ENCODE measurements at places on chromosomes 6 and 20.

- no peak for DNase-seq
Observed at GRCh38 chr20:50845566-50846215, 50.8 kb downstream of the BCAS4 start.

GRCh38 chr6:72551470-72551869, 70.4 kb upstream of the KCNQ5 start:
- DNase-seq: no peak

DNA sequence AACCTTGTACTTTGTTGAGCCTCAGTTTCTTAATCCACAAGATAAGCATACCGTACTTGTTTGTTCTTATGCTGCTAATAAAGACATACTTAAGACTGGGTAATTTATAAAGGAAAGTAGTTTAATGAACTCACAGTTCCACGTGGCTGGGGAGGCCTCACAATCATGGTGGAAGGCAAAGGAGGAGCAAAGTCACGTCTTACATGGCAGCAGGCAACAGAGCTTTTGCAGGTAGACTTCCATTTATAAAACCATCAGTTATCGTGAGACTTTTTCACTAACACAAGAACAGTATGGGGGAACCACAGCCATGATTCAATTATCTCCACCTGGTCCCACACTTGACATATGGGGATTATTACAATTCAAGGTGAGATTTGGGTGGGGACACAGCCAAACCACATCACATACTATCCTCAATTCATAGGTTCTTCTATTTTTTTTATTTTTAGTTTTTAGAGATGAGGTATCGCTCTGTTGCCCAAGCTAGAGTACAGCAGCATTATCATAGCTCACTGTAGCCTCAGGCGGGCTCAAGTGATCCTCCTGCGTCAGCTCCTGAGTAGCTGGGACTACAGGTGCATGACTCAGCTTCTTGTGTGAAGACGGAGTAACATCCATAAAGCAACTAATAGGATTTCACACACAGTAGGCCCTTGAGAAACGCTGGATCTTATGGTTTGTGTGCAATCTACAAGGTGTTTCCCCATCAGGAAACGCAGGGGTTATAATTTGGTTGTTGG, 76.7 kb upstream of the IYD start:
- DNase-seq: no peak

- DNase-seq: no peak
Observed at GRCh38 chr6:81985191-81985590, 232.7 kb upstream of the TENT5A start.

DNA sequence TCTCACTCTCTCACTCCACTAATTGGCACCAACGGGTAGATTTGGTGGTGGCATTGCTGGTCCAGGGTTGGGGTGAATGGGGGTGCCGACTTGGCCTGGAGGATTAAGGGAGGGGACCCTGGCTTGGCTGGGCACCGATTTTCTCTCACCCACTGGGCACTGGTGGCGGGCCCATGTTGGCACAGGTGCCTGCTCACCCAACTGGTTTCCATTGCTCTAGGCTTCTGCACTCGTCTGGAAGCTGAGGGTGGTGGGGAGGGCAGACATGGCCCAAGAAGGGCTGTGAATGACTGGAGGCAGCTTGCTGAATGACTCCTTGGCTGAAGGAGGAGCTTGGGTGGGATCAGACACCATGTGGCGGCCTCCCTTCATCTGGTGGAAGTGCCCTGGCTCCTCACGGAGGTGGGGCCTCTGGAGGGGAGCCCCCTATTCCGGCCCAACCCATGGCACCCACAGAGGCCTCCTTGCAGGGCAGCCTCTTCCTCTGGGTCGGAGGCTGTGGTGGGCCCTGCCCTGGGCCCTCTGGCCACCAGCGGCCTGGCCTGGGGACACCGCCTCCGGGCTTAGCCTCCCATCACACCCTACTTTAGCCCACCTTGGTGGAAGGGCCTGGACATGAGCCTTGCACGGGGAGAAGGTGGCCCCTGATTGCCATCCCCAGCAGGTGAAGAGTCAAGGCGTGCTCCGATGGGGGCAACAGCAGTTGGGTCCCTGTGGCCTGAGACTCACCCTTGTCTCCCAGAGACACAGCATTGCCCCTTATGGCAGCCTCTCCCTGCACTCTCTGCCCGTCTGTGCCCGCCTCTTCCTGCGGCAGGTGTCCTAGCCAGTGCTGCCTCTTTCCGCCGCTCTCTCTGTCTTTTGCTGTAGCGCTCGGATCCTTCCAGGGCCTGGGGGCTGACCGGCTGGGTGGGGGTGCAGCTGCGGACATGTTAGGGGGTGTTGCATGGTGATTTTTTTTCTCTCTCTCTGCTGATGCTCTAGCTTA, 11.2 kb downstream of the VEGFA start:
- DNase-seq: no peak

- DNase-seq: no peak
Observed at GRCh38 chr6:127177923-127178231, 59.4 kb downstream of the RSPO3 start.

DNA sequence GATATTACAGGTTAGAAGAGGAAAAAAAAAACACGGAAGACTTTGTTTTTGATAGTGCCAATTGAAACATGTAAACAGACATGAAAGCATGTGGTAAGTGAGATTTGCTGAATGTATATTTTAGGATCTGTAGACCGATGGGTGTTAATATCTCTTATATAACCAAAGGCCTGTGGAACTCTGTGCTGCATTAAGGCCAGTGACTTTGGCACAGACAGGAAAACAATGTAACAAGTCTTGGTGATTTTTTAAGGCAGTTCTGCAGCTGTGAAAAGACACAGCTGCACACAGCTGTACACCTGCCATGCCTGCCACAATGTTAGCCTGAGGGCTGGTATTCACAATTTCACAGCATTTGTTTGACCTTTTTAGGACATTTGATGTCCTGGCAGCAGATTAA, 6.1 kb downstream of the SOBP start:
- DNase-seq: no peak

- DNase-seq: no peak
Observed at GRCh38 chr6:23647045-23647444, 479.0 kb upstream of the NRSN1 start.

GRCh38 chr6:136783495-136784270, 8.6 kb downstream of the MAP3K5 start:
- DNase-seq: peak; percentile 54

GRCh38 chr6:132076452-132076851, 125.3 kb upstream of the CCN2 start:
- no peak for DNase-seq
